ENCODE measurements at places on chromosomes 5 and 9. TPM values are rescaled to one million over a fixed set of nuclear protein-coding genes. Genes with fewer than 3 reads are reported as not detected.

OCLN gene
- 96.3 TPM for total RNA-seq

SPATA31E1 gene
- not detected for total RNA-seq

GLRA1 gene
- not detected for total RNA-seq

MCC gene
- total RNA-seq = 78.5 TPM

- DNase-seq = no peak
Measured at GRCh38 chr9:128128836-128129590, 1.5 kb upstream of the PTGES2 start.

DNA sequence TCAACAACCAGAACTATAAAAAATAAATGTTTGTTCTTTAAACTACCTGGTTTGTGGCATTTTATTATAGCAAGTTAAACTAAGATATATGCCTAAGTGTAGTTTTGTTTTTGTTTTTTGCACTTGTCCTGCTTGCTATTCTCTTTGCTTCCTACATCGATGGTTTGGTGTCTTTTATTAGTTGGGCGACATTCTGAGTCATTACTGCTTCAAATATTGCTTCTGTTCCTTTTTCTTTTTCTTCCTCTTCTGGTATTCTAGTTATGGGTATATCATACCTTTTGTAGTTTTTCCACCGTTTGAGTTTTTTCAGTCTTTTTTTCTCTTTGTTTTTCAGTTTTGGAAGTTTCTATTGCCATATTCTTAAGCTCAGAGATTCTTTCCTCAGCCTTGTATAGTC lies 86.9 kb downstream of the MACIR start:
- no peak for DNase-seq

DNA sequence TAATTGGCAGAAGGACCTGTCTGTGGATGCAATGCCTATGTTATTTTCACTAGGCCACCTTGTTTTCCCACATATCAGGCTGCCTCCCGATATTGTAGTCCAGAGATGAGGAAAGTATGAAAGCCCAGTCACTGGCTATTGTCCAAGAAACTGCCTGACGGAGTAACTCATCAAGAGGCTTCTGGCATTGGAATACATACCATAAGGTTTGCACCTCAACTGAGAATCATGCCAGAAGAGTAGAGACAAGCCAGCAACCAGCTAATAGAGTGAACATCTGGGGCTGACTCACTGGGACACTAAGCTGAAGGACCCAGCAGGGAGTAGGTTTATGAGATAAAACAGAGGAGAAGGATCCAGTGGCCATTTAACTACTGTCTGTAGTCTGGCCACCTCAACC lies 137.2 kb upstream of the FST start:
- DNase-seq = no peak

DNA sequence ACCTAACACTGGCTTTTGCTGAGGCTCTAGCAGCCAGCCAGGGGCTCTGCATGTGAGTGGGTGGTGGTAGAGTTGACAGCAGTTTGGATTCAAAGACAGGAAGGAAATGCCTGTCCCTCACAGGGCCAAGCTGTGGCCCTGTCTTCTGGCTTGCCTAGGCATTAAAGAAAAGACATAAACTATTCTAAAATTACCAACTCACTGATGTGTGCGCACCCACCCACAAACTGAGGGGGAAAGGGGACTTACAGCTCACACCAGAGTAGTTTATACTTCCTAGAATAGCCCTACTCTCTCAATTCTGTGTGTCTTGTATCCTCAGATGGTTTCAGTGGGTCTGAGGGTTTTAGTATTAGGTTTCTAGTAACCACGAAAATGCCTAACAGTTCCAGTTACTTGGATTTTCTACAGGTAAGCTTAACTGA lies 18.3 kb upstream of the IL13 start:
- DNase-seq = no peak

- DNase-seq = no peak
Measured at GRCh38 chr5:76927961-76928360, 24.9 kb upstream of the CRHBP start.

DNA sequence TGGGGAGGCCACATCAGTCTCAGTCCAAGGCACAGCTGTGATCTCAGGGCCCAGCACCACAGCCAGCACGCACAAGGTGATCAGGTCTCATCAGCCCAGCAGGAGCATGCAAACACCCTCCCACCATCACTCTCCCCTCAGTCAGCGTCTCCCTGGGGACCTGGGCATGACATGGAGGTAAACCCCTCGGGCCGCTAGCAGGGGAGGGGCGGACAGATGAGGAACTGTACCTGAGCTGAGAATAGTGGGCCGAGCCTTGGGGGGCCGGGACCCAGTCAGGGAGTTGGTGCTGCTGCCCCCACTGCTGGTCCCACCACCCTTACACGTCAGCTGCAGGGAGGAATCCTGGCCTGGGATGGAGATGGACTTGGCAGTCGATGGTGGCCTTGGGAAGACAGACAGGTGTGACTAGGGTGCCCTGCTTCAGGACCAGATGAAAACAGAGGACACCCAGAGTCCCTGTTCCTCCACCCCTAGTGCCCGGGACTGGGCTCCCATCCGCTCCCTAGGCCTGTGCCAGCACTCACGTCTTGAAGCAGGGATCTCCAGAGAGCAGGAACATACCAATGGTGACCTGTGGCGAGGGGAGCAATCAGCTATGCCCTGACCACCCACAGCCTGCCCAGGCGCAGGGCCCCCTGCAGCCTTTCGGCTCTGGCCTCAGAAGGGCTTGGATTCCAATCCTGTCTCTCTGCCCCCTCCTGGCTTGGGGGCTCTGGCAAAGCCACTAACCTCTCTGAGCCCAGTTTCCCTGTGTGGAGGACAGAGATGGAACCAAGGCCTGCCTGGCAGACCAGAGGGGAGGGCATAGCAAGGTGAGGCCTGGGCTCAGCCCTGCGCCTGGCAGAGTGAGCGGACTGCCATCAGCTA lies 10.4 kb upstream of the DPM2 start:
- no peak for DNase-seq

GRCh38 chr9:91978740-91979414 lies 28.8 kb upstream of the ROR2 start:
- no peak for DNase-seq

Data from lower leg skin (tissue), 4 donors.